Germinal center (tissue), 1 donor: ENCODE measurements at places on chromosomes 5 and 9.
A peak's percentile ranks its signal among the peaks of the same experiment; 100 is the strongest.

DNA sequence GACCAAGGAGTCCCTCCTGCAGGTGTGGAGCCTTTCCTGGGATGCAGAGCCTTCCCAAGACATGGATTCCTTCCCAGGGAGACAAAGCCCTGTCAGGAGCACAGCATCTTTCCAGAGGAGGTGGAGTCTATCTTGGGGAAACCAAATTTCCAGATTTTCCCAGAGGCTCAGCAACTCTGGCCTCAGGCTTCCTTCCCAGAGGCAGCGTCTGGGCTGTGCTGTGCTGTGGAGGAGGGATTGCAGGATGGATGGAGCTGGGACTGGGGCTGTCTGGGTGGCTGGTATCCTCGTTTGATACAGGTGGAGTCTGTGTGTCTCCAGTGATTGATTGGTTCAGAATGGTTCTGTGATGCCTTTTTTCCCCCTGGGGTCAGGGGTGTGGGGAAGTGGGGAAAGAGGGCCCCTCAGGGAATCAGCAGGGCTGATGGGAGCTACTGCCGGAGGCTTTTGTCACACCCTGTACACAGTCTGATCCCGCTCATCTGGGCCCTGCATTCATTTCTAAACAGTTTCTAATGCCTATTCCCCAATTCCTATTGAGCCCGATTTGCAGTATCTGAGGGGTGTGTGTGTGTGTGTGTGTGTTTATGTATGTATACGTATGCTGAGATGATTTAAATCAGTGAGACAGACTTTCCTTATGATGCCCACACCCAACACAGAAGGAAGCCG lies 16.0 kb downstream of the OR13J1 start:
- no peak for DNase-seq

DNA sequence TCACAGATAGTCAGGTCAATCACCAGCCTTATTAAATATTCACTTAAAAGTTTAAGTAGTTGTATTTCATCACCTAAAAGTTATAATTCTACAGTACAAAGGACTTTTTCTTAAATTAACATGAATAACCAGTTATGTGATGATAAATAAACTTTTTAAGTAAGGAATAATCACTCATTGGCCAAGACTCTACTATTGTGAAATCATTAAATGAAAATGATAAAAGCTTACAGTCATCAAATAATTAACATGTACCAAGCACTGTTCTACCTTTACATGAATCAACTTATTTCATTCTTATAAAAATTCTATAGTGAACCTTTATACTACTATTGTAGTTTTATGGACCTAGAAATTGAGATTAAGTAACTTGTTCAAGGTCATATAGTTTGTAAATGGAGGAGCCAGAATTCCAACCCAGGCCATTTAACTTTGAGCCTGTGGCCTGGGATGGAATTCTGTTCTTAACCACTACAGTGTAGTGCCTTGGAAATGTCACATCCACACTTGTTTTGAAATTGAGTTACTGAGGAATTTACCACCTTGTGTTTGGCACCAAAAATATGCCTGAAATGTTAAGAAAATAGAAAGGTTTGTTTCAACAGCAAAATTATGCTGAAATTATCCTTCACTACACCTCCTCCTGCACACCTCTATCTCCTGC lies 32.8 kb upstream of the MSANTD3 start:
- DNase-seq: no peak

- DNase-seq: peak; percentile 35
These were observed 175.9 kb downstream of the MAN2A1 start for GRCh38 chr5:109865637-109866036.

DNA sequence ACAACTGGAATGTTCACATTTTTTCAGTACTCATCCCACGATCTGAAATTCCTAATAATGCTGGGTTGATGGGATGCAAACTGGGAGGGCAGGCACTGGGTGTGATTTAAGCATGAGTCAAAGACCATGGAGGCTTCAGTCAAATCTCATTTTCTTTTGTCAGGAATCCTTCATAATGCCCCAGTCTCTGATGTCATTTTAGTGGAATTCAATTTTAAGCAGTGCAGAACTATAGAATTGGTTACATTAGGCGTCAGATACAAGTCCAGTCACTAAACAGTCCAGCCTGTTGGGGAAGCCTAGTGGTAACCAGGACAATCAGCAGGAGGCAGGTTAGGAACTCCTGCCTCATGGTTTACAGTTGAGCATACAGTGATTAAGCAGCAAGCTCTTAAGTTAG lies 41.0 kb upstream of the TMEM215 start:
- no peak for DNase-seq

DNA sequence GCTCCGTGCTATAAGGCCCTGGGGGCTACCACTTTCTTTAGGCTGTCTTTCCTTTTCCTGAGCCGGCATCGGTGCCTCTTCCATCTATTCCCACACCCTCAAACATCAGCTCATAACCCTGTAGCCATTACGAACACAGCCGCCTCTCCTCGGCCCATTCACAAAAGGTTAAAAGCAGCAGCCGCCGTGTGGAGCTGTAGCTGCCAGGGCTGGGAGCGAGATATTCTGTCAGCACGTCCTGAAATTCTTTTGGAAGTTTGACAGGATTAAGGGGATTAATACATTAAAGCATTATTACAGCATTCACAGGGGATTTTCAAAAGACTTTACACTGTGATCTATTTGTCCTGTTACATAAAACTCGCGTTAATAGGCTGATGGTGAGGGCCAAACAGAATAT lies 428.2 kb downstream of the CDK5RAP2 start:
- DNase-seq: no peak

GRCh38 chr9:117407436-117408022 lies 7.3 kb downstream of the ASTN2 start:
- no peak for DNase-seq

- DNase-seq: no peak
These were observed 373.1 kb downstream of the MAT2B start for GRCh38 chr5:163878490-163878889.

- DNase-seq: no peak
These were observed 68.9 kb downstream of the MACROH2A1 start for GRCh38 chr5:135329913-135330797.

GRCh38 chr5:150137997-150138396 lies 17.6 kb downstream of the PDGFRB start:
- DNase-seq: no peak

DNA sequence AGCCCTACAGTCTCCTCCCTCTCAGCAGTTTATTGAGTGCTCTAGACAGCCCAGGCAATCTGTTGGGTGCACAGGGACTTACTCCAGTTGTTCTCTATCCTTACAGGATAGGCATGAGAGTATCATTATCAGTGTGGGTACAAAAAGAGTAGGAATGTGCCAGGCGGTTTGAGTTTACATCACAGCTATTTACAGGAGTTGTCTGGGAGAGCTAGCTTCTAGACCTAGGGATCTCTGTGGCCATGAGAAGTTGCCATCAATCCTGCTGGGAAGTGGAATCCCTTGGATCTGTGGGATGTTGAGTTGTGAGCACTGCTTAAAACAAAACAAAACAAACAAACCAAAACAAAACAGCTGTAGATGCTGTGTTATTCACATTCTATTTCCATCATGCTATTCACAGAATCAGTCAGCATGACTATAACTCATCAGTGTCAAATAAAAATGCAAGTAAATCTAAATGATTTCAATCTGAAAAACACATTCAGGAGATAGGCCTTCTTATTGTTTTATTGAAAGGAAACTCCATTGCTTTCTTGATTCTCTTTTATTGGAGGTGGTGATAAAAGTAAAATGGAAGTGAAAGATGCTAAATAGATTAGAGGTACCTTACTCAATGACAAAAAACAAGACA lies 552.4 kb upstream of the ZNF608 start:
- DNase-seq: no peak

GRCh38 chr5:58751222-58751837 lies 168.5 kb downstream of the RAB3C start:
- no peak for DNase-seq

DNA sequence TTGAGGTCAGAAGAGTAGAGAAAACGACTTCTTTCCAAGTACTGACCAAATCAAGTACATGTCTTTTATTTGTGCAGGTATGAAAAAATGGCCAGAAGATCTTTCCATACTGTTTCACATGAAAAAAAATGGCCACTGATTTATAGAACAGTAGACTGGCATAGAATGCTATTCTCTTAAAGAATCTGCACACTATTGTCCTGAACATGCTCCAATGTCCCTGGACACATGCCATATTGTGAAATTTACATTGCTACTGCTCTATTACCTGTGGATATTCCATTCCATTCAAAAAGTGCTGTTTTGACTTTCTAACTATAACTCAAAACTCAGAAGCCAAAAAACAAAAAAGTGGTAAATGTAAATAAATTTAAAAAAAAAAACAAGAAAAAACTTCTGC lies 60.6 kb downstream of the FBXL17 start:
- DNase-seq: no peak

- peak; percentile 47 for DNase-seq
These were observed 44.0 kb upstream of the NCS1 start for GRCh38 chr9:130128251-130128650.

DNA sequence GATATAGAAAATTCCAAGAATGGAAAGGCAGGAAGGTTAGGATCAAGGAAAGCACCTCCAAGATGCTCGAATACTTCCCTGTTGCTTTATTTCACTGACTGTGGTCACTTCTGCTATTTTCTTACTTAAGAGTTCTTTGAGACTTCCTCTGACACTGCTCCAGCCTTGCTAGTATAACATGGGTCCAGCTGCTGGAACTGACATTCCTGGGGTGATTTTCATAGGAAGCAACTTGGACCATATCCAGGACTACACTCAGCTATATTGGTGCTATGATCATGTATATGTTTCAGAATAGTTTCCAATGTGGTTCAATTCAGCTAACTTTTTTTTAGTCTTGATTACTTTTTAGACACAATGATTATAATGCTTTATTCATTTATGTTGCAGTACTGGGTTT lies 81.6 kb upstream of the CKMT2 start:
- no peak for DNase-seq

DNA sequence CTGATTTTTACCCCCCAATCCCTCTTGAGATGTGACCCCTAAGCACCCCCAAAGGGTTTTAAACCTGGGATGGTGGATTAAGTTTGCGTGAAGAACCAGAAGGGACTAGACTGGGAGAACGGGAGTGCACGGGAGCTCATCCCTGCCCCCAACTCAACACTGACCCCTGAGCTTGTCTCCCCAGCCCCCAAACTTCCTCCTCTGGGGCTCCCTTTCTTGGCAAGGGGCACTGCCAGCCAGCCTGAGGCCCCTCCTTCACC lies 5.0 kb upstream of the SET start:
- DNase-seq: no peak

- DNase-seq: no peak
These were observed 107.1 kb downstream of the CDH18 start for GRCh38 chr5:19880859-19881436.

DNA sequence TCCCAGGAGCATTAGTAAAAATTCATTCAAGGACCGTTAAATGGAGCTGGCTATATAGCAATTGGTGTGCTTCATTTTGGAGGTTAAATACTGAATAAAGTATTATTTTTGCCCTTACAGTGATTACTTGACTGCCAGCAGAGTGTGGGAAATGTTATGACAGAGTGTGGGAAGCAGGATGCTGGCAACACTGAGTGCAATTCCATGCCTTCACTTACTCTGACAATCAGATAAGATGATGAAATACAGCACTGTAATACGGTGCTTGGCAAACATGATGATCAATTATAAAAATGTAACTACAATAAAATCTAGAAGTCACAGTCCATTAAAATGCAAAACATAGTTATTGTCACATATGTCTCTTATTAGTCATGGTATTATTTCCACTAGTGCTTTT lies 651.3 kb downstream of the PTPRD start:
- no peak for DNase-seq

DNA sequence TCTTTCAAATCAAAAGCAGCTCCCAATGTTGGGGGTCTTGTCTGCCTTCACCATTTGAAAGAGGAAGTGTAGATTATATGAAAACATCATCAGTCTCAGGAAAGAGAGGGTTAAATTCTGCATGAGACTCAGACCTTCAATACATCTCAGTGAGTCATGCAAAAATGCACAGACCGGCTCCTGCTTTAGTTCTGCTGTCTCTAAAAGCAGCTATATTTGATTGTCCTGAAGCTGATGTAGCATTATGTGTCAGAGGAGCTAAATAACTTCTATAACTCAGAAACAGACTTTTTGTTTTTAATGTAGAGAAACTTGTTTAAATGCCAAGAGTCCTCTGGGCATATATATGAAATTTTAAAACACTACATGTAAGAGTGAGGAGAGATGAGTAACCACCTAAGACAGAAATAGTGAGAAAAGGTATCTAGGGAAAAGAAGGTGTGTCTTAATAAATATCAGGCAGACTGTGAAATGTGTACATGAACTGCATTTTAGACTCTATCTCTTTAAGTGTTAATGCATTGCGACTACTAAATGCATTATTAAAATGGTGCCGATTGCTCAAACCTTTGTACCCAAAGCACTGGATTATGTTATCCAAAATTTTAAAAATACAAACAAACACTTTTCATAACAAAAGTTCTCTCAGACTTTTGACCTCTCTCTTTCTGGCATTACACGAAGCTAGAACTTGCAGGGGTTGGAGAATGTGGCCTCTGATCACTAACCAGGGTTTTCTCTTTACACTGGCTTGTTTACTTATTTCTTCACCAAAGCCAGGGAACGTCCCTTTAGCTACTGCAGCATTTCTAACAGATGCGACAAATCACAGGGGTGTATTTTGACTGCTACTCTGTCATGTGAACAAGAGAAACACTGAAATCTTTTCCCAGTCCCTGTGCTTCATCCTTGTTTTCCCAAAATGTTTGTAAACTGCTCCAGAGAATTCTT lies 302.3 kb downstream of the ARL15 start:
- DNase-seq: no peak
